Activated naive CD4-positive, alpha-beta T cell (primary cell): ENCODE measurements at places on chromosomes 2 and 18.

DNA sequence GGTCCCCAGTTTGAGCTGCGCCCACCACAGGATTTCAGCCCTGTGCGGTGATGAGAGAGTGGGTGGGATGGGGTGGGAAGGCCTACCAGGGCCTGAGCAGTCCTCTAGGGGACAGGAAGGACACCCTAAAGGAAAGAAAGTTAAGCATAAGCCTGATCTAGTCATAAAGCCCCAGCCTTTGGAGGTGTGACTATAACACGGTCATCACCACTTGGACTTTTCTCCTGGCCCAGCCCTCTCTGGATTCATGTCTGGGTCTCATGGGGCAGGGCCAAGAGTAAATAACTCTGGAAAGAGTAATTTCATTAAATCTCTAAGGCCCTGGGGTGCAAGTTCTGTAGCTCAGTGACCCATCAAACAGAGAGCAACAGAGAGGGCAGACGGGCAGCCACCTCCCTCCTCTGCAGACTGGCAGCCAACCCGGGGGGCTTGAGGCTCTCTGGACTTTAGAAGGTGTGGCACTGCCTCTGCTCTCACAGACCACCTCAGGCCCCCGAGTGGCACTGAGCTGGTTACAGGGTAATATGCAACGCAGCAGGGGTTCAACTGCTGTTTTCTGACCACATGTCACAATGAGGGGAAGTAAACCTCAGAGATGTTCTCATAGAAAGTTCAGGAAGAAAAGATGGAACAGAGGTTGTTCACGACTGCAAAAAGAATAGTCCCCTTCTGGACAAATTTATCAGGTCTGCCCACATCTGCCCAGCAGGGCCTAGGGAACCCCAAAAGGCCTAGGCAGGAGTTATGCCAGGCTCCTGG is 41.5 kb downstream of the TGFA start:
- DNase-seq, result no peak

DNA sequence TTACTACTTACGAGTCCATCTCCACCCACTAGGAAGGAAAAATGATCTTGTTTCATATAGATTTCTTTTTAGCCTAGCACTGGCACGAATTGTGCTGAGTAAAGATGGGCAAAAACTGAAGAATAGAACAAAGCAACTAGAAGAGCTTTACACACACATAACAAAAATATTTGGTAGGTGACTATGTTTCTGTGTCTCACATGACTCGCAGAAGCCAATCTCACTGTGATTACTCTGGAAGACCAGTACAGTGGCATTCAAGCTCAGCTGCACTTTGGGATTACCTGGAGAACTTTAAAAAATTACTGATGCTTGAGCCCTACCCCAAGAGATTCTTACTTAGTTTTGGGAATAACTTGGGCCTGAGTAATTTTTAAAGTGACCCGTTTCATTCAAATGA is 378.7 kb downstream of the METTL4 start:
- DNase-seq, result no peak

DNA sequence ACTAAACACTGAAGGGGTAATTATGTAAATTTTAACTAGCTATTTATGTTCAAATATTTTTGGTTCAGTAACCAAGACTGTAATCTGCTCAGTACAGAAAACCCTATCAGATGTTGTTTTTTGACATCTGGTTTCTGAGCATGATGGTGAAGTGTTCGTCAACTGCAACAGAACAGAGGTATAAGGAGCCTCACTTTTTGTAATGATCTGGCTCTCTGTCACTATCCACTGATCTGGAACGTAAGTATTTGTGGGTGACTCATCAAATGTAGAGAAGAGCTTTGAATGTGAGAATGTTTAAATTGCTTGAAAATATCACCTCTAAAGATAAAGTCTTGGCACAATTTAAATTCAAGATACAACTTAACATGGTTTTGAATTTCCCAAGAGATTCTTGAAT is 213.6 kb upstream of the FAM98A start:
- no peak for DNase-seq

DNA sequence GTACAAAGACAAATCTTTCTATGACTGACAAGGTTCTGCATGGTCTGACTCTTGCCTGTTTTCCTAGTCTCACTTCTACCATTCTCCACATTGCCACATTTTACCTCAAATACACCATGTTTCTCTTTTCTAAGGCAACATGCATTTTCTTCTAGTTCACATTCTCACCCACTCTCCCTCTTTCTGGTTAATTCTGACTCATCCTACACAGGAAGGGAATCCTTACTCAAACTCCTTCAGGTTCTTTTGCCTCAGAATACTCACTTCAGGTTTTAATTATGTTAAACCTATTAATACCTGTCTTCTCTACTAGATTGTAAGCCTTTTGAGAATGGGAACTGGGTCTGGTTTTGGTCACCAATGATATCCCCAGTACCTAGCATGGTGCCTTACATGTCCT is 47.2 kb downstream of the MAP2 start:
- no peak for DNase-seq

DNA sequence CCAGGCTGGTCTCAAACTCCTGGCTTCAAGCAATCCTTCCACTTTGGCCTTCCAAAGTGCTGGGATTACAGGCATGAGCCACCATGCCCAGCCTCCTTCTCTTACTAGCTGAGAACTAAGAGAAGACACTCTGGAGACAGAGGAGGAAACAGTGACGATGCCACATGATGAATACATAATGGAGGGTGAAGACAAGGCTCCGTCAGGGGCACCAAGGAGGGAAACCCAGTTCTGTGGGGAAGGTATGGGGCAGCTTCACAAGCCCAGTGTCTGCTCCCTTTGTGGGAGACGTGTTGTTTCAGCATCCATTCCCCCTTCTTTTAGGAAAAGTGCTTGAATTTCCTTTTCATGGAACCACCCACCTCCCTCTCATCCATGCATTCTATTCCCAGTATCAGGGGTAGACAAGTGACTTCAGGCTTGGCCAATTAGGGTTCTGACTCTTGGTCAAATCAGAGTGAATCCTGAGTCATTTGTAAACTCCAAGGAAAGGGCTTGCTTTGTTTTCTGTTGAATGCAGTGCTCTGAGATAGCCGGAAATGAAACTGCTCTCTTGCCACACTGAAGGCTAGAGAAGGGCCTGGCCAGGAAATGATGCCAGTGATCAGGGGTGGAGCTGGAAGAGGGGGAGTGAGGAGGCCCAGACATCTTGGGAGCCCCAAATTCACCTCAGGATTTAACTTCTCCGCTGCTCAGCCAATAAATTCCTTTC is 23.7 kb downstream of the TMEM127 start:
- DNase-seq, result peak; percentile 6

DNA sequence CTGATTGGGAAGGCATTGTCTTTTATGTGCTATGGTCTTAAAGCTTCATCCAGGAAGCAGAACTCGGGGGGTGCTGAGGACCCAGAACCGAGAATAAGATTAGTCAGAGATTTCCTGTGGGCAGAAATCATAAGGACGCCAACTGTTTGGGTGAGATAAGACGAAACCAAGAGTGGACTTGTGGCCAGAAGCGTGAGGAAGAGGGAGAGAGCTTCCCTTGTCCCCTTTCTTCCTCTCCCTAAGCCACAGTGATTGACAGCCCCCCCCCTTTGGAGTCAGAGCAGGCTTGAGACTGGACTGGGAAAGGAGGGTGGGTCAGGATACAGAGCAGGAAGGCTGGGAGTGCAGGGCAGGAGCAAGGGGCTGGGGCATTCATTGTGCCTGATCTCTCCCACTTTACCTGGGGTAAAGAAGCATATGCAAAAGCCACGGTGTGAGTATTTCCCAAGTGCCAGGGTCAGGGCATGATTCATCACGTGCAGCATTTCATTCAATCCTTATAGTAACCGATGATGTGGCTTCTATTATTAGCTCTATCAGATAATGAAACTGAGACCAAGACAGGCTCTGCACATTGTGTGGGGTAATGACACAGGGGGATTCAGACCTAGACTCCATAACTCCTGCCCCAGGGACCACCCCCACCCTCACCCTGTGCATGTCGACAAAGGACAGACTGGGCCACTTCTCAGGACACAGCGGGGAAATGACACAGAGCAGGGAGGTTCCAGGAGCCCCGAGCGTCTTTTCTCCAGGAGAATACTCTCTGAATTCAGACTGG is 3.0 kb upstream of the IL1RN start:
- DNase-seq, result no peak

DNA sequence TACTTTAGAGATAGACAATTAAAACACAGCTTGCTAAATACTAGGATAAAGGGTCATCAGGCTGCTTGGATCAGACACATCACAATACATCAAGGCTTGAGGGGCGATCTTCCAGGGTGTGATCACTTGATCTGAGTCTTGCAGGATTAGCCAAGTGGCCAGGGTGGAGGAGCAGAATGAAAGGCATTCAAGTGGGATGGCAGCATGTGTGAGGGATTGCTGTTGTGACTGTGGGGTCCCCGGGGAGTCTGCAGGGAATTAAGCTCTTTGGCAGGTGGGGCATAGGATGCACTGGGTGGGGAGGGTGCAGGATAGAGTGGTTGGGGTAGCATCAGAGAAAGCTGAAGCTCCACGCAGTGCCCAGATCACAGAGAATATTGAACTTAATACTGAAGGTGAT is 58.0 kb upstream of the TMEM163 start:
- no peak for DNase-seq

DNA sequence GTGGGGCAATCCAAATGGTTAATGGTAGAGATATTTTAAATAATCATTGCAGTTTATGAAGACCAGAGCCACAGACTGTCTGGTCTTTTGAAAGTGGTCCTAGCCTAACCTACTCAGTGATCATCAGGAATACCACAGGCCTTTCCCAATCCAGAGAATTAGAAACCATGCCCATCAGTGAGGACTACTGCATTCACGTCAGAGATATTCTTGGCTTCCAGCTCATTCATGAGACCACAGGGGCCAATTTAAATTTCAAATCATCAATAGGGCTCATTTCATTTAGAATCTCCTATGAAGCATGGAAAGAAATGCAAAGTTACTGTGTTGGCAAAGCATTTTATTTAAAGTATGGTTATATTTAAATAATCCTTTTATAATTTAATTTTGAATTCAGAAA is 362.3 kb upstream of the KCNJ3 start:
- no peak for DNase-seq

- DNase-seq, result no peak
Measured at GRCh38 chr18:31819106-31819924, 58.6 kb upstream of the SLC25A52 start.

GRCh38 chr2:177235855-177236437 is 23.4 kb downstream of the HNRNPA3 start:
- no peak for DNase-seq

DNA sequence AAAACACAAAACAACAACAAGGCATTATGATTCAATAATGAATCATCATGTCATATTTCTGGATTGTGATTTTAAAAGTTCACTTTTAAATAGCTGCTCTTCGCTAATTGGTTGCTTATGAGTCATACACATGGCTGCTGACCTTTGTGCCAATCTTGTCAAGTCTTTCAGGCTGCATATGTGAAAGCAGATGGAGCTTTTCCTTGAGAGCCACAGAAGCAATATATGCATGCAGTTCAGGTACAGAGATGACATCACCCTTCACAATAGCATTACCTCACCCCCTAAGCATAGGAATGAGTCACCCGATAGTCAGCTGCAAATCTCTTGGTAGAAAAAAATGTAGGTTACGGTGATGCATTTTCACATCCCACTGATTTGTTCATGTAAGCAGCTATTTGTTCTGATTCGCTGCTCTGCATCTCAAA is 27.2 kb downstream of the EIF2AK3 start:
- no peak for DNase-seq

GRCh38 chr18:76486574-76486973 is 8.5 kb downstream of the ZNF516 start:
- no peak for DNase-seq

- DNase-seq, result no peak
Measured at GRCh38 chr18:58893388-58894099, 28.9 kb downstream of the ZNF532 start.

DNA sequence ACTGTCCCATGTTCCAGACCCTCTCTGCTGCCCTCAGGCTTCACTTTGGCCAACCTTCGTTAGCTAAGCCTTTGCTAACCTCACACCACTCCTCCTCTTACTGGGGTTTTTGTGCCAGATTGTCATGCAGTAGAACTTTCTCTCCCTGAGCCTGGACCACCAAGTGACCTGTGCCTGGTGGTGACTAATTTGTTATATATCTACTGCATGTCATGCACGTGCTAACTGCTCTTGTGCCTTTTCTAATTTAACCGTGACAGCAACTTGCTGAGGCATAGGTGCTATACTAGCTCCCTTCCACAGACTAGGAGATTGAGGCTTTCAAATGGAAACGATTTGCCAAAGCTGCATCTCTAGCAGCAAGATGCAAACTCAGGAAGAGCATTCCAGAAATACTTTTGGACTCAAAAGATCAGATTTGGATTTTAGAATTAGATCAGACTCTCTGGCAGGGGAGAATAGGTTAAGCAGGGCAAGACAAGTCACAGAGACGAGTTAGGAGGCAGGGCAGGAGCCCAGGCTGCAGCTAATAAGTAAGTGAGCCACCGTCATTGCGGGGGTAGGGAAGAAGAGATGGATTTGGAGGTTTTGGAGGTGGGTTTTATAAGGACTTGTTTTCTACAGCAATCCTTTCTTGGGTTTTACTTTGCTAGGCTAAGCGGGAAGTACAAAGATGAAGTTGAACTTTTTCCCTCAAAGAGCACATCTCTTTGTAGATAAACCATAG is 1.8 kb downstream of the PPP1R7 start:
- no peak for DNase-seq

GRCh38 chr18:79818036-79818435 is 20.3 kb downstream of the KCNG2 start:
- no peak for DNase-seq

GRCh38 chr18:45044787-45045186 is 364.1 kb downstream of the SETBP1 start:
- DNase-seq, result no peak

DNA sequence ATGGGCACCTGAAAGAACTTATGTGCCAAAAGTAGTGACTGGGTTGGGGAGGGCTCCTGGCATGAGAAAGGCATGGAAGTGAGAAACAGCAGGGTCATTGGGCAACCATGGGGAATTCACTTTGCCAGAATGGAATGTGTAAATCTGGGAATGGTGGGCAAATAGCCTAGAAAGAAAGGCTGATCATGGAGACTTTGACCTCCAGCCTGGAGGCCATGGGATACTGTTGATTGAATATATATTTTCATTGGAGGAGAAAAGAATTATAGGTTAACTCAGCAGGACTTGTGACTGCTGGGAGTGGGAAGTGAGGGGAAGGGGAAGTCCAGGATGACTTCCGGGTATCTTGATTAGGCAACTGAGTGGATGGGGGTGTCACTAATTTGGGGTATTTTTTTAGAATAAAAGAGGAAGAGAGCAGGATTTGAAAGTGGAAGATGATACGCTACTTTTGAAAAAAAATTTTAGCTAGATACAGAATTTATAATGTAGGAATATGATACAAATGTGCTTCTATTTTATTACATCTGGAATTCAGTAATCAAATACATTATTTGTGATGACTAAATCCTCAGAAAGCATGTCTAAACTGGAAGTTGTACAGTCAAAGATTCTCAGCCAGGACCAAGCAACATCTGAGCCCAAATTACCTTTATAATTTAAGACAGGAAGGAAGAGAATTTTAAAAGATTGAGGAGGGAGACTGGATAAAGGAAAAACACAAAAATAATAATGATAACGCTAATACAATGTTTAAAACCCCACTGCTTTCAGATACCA is 116.2 kb downstream of the GATA6 start:
- DNase-seq, result no peak
